GM13977 (cell line): ENCODE measurements at places on chromosomes 5 and 9.

- DNase-seq: no peak
Measured at GRCh38 chr5:21693591-21693990, 1159.6 kb downstream of the CDH12 start.

GRCh38 chr9:5696884-5697283 is 68.0 kb downstream of the RIC1 start:
- DNase-seq: peak; percentile 23

GRCh38 chr5:161064781-161065180 is 212.8 kb upstream of the ATP10B start:
- DNase-seq: no peak

DNA sequence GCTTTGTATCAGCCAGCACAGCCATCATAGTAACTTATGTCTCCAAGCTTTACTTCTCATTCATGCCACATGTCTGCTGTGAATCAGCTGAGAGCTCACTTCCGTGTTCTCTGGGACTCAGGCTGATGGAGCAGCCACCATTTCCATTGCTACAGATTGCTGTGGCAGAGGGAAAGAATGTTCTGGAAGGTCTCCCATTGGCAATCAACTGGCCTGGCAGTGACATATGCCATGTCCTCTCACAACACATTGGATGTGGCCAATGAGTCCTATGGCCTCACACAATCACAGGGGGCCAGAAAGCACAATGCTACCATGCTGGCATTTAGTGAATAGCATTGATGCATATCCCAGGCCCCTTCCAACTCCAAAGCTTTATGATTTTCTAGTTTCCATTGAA is 44.1 kb downstream of the KIF4B start:
- DNase-seq: no peak

DNA sequence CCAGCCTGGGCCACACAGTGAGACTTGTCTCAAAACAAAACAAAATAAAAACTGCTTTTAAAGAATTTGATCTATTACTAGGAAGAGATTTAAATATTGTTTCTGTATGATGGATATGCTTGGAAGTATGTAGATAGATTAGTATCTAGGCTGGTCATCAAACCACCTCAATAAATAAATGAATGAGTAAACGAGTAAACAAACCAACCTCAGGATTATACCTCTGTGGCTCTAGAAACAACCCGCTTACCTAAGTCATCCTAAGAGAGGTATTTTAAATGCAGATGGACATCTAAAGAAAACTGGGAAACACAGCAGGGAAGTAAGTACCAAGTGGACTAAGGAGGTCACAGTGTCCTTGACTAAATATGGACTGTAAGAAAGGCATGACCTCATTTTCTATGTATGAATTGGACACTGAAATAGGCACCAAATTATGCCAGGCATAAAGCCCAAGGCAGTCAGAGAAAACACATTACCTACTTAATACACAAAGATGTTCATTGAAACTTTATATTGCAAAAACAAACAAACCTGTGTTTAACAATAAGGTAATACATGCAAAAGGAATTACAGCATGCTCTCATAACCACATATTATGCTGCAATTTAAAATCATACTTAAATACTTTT is 7.3 kb downstream of the ANKH start:
- no peak for DNase-seq

DNA sequence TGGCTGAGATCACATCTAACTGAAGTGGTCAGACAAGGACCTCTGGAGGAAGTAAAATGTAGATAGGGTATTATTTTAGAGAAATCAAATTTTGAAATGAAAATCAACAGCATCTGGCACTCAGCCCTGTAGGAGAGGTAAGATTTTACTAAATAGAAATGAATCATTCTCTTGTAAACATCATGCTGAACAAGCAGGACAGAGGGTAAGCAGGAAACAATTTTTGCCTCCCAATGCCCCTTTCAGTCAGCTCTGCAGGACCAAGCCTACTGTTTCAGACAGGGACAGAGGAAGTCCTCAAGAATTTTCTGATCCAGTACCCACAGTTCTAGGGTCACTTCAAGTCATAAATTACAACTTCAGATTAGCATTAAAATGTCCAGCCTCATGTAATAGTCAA is 190.1 kb downstream of the ESM1 start:
- no peak for DNase-seq

DNA sequence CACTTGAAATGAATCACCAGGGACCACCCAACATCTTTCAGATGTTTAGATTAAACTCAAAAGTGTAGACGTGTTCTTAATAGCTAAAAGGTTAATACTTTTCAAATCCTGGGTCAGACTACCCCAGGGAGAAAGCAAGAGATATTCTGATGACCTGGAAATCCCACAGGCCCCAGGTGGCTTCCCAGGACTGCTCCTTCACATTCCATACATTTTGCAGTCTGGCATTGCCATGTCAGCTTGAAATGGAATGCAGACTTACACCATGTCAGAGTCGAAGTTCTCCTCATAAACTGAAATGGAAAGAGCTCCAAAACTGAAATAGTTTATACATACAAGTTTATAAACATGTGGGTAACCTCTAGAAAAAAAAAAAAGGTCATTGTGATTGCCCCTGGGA is 61.5 kb downstream of the TMEM167A start:
- no peak for DNase-seq

DNA sequence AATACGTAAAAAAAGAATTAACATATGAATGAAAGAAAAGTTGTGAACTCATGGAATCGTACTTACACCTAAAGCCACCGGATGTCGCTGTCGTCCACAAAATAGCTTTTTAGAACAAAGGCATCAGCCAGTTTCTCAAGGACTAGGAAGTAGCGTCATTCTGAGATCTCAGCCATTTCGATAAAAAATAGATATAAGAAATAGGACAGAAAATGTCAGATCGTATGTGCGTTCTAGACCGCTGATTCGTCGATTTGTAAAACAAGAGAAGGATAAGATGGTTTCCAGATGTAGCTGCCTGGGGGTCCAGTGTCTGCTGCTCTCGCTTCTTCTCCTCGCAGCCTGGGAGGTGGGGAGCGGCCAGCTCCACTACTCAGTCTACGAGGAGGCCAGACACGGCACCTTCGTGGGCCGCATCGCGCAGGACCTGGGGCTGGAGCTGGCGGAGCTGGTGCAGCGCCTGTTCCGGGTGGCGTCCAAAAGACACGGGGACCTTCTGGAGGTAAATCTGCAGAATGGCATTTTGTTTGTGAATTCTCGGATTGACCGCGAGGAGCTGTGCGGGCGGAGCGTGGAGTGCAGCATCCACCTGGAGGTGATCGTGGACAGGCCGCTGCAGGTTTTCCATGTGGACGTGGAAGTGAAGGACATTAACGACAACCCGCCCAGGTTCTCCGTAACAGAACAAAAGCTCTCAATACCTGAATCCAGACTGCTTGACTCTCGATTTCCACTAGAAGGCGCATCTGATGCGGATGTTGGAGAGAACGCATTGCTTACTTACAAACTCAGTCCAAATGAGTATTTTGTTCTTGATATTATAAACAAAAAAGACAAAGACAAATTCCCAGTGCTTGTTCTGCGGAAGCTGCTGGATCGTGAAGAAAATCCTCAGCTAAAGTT is at the start of gene PCDHA10:
PCDHA10 (plus strand) TSS at position 126 of the 903 bp plus-strand sequence; CDS start at position 278, 152 bp downstream.
- no peak for DNase-seq

DNA sequence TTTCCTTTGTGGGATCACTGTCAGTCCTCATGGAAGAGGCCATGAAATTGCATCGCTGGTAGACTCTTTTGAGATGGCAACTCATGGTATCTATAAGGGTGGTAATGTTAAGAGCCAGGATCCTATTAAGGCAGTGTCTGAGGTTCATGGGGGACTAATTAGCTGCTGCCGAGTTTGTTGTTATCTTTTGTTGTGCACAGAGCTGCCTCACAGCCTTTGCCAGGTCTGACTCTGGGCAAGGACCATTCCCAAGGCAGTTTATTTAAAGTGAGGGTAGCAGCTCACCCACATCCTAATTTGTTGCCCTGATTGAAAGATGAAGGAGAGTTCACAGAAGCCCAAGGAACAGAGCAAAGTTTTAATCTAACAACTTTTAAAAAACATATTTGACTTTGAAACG is 7.9 kb downstream of the SMARCA2 start:
- DNase-seq: no peak

DNA sequence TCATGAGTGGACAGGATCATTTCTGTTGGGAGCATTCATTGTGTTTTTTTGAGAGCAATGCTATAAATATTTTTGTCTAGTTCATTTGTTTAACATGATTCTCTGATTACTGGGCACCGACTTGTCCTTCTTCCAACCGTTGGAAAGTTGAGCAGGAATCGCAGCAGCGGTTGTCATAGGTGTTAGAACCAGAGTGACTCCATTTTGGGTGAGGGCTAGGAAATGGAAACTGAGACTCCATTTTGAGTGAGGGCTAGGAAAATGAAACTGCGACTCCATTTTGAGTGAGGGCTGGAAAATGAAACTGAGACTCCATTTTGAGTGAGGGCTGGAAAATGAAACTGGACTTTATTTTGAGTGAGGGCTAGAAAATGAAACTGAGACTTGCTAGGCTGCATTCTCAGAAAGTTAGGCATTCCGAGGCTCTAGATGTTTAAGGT is 100.6 kb downstream of the ICE1 start:
- peak; percentile 36 for DNase-seq

DNA sequence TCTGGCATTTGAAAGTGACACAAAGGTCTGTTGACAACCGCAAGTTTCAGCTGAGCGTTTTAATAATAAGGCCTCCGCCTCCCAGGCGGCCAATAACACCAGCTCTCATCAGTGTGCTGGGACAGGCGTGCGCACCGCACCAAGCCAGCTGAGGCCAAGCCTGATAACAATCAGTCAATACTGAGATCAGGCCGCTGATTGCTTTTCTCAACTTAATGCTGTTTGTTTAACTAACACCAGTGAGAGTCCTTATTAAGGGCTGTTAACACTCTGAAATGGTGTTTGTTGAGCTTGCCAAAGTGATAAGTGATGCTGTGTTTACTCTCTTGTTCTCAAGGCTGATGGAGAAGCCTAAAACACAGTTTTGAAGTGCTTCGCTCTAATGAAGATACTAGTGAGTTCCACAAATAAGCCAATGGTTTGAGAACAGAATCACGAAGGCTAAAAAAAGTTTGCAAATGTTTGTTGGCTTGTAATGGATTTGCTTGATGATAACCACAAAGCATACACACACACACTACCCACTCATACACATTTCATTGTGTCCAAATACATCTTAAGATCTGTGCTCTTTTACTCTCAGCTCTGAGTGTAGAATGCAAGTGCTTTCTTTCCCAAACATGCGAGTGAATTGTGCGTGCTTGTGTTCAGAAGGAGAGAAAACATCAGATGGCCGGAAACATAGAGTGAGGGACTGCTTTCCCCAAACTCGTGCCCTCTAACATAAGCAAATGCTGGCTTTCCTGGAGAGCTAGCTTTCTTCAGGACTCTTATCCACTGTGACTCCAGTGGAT is 330.4 kb upstream of the KLF4 start:
- DNase-seq: no peak

GRCh38 chr5:94761786-94762185 is 143.3 kb downstream of the SLF1 start:
- DNase-seq: no peak

- no peak for DNase-seq
Measured at GRCh38 chr5:89728750-89729149, 680.8 kb downstream of the CETN3 start.

DNA sequence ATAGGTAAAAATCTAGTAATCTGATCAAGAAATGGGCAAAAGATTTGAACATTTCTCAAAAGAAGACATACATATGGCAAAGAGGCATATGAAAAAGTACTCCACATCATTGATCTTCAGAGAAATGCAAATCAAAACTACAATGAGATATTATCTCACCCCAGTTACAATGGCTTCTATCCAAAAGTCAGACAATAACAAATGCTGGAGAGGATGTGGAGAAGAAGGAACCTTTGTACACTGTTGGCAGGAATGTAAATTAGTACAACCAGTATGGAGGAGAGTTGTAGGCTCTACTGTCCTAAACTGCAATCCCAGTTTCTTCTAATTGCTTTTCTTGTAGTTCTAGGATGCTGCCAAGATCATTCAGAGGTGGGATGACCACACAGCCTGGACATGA is 193.5 kb upstream of the RFX3 start:
- DNase-seq: no peak

GRCh38 chr9:137192448-137192780 is 3.9 kb downstream of the SSNA1 start:
- DNase-seq: no peak

DNA sequence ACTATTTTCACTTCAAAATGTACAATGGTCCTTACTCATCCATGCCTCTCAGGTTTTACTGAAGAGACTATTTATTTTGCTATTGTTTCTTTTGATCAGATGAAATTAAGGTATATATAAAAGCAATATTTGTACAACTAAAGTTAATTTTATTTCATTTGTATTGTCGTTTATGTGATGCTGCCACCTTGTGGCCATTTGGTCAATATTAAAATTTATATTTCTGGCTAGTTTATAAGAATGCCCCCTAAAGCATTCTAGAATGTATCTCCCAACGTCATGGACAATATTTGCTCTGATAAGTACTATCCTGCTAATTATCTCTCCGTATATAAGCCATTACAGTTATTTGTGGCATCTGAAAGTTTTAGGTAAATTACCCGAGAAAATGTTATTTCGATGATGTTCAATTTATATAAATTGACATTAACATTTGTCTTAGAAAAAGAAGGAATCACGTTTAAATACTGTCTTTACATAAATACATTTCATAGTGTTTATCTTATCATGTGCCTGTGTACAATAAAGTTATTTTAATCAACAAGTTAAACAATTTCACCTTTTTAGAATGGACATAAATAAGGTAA is 680.0 kb downstream of the TAF11L14 start:
- DNase-seq: peak; percentile 29

DNA sequence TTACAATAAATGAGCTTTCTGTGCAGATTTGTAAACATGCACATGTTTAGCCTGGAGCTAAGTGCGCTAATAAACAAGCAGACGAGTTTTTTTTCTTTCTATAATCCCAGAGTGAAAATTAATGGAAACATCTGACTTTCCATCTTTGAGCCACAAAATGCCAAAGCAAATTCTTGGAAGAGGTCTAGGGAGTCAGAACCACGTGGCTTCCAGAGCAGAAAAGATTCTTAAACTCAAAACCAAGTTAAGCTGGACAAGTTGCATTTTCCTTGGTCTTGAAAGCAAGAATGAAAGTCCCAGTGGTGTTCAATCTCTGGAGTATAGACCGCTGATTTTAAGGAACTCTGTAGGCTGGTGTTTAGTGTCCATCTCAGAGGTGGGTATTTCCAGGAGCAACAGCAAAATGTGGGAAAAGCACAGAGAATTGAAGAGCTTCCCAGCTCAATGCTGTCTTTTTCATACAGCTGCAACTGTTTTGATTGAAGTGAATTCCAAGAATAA is 71.4 kb downstream of the MYO10 start:
- DNase-seq: no peak

- no peak for DNase-seq
Measured at GRCh38 chr9:36742264-36742663, 169.6 kb downstream of the MELK start.

GRCh38 chr9:127522727-127523126 is 71.4 kb downstream of the LRSAM1 start:
- DNase-seq: no peak
